ENCODE measurements at places on chromosomes 11 and 22.
A peak's percentile ranks its signal among the peaks of the same experiment; 100 is the strongest.

GRCh38 chr11:62461740-62462507 is 43.1 kb downstream of the SCGB1A1 start:
- no peak for DNase-seq

GRCh38 chr11:27723687-27724086 is 23.4 kb upstream of the BDNF start:
- no peak for DNase-seq

DNA sequence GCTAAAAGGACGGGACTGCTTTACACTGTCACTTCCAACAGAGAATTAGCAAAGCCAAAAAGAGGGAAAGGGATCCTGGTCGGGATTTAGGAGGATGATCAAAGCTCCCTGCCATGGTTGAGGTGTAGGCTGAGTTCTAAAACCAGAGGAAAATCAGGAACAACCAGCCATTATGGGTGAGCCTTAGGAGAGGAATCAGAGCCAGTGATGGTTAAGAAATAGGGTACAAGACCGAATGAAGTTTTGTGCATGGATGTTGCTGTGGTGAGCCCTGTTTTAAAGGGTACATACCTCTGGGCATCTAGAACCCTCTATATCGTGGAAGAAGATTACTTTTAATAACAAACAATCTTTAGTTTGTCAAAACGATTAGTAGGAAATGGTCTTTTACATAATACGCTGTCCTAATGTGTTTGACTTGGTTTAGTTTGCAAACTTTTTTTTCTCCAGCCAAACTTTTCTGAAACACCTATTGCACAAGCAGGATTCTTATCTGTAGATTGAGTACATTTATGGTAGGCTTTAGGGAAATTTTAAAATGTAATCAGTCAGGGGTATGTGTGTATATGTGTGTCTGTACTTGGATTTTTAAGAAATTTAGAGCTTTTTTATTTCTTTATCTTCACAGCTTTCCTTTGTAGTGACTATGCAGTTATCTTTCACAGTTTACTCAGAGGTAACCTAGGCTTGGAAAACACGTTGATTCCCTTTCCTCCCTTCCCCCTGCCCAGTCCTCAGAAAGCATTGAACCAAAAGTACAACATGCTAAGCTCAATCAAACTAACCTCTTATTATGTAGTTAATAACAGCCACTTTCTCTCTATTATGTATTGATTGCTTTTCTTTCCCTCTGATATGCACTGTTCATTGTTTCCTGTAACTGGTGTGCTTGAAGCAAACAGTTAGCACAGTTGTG is 26.8 kb downstream of the TRIM44 start:
- DNase-seq, result no peak

GRCh38 chr22:17953147-17953546 is 71.2 kb downstream of the MICAL3 start:
- DNase-seq, result no peak

- no peak for DNase-seq
These were observed 6.2 kb downstream of the PICALM start for GRCh38 chr11:86062719-86063118.

DNA sequence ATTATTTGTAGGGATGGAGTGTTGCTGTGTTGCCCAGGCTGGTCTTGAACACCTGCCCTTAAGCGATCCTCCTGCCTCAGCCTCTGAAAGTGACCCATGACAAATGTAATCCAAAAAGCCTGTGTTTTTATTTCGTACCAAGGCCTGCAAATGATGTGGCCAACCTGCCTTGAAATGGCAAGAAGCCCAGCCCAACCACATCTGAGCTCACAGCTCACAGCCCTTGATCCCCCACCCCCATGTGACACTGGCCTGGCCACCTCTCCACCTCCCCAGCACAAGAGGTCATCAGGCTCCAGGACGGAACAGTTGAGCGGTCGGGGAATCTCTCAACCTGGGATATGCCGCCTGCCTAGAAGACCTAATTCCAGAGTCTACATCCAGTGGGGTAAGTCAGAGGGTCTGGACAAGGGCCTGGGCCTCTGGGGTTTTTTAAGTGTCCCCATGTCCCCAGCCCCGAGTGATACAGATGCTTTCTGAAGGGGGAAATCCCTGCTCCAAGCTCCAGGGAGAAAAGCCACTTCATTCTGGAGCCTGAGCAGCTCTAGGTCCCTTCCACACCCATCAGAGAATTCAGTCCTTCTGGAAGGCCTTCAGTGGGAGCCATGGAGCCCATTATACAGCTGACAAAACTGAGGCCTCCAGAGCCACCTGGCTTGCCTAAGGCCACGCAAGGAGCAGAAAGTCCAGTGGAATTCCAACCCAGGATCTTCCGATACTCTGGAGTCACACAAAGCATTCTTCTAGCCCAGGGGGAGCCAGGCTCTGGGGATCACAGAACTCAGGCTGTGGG is 70.7 kb downstream of the MN1 start:
- DNase-seq, result no peak

- DNase-seq, result no peak
These were observed 29.8 kb downstream of the MTMR3 start for GRCh38 chr22:29912605-29913398.

DNA sequence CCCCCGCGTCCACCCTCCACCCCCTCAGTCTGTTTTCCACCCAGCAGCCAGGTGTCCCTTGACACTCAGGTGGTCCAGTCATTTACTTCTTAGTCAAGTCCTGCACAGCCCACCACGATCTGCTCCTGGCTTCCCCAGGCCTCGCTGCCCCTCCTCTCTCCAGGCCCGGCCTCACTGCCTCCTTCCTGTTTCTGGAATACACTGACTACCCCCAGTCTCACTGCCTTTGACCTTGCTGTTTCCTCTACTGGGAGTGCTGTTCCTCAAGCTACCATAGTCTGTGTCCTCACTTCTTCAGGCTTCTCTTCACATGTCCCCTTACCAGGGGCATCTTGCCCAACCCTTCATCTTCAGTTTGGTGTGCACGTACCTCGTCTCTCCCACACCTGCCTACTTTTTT is 7.4 kb downstream of the MCM5 start:
- DNase-seq, result no peak

- no peak for DNase-seq
These were observed 41.7 kb downstream of the THAP12 start for GRCh38 chr11:76339221-76339620.

DNA sequence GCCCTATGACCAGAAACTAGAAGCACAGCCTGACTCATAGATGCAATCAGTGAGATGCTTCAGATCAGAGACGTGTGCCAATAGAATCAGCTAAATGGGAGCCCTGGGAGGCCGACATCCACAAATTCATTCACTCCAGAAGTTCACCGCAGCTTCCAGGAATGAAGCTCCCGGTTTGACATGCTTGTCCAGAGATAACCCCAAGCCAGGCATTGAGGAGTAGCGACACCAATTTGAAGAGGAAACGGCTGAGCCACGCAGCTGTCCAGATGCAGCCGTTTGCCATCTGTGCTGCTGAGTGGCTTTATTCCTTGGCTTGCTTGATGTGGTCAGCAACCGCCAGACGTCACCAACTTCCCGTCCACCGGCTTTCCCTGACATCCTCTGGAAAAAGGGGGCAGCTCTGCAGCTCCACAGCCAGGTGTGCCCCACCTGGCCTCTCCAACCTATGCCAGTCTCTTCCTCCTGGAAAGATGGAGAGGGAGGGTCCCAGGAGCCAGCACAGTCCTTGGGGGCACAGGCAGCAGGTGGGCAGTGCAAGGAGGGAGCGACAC is 123.9 kb upstream of the OPCML start:
- no peak for DNase-seq

- DNase-seq, result no peak
These were observed 46.1 kb downstream of the RRAS2 start for GRCh38 chr11:14312736-14313438.

DNA sequence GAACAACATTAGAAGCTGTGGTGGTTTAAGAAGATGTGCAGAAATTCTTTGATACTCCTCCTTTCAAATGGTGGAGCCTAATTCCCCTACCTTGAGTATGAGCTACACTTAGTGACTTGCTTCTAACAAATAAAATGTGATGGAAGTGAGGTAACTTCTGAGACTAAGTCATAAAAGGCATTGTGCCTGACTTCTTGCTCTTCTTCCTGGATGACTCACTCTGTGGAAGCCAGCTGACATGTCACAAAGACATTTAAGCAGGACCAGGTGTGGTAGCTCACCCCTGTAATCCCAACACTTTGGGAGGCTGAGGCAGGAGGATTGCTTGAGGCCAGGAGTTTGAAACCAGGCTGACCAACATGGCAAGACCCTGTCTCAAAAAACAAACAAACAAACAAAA is 3.9 kb upstream of the PLA2G3 start:
- no peak for DNase-seq

DNA sequence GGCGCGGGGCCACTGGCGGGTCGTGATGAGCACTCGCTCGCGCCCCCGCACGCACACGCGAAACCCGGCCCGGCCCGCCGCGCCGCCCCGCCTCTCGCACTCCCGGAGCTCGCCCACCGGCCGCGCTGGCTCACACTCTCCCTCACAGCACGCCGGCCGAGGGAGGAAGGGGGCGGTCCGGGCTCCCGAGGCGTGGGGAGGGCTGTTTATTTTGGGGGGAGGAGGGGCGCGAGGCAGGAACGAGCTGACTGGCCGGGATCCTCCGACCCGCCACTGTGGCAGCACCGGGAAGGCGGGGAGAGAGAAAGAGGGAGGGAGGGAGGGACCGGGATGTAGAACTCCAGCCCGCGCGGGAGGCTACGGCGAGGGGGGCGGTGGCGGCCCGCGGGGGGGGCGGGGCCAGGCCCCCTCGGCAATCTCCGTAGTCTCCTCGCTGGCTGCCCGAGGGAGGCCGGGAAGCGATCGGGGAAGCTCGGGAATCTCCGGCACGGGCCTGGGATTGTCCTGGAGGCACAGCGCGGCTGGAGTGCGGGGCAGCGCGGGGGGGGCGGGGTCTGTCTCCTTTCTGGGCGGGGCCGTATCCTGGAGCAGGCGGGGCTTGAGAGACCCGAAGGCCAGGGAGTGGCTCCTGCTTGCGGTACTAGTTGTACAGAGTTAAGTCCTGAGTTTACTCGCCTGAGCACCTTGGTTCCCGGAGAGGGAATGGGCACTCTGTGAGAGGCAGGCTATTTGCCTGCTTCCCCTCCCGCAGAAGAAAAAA is at the start of gene RBFOX2:
Gene RBFOX2 (minus strand): TSS at position 179 of the 760 bp plus-strand sequence. CDS start 399 bp downstream, outside the sequence.
- peak; percentile 72 for DNase-seq

- DNase-seq, result no peak
These were observed 185.5 kb downstream of the SWAP70 start for GRCh38 chr11:9849389-9849788.

- DNase-seq, result no peak
These were observed 674.7 kb downstream of the TBC1D22A start for GRCh38 chr22:47437110-47437509.

- DNase-seq, result no peak
These were observed 990.9 kb downstream of the BRD1 start for GRCh38 chr22:48836673-48837340.

DNA sequence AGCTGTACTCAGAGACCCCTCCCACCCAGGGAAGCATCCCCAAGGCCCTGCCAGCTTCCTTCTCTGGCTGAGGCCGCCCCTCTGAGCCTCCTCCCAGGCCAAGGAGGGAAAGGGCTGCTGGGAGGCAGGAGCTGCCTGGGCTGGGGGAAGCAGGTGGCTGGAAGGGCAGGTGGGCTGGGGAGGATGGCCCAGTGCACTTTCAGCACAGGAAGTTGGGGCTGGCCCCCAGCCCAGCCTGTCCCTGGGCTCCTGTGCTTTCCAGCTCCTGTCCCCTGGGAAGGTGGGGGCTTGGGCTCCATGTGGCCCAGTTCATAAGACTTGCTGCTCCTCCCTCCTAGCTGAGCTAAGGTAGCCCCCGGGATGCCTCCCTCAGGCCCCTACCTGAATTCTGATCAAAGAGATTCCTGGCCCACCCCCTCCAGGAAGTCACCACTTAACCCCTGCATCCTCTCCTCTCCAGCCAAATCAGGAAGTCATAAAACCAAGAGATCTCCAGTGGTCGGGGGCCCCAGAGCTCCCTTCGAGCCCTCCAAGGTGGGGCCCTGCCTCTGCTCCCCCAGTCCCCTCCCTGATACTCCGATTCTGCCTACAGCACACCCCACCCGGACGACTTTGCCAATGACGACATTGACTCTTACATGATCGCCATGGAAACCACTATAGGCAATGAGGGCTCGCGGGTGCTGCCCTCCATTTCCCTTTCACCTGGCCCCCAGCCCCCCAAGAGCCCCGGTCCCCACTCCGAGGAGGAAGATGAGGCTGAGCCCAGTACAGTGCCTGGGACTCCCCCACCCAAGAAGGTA is 4.9 kb downstream of the PPP1CA start:
- no peak for DNase-seq

DNA sequence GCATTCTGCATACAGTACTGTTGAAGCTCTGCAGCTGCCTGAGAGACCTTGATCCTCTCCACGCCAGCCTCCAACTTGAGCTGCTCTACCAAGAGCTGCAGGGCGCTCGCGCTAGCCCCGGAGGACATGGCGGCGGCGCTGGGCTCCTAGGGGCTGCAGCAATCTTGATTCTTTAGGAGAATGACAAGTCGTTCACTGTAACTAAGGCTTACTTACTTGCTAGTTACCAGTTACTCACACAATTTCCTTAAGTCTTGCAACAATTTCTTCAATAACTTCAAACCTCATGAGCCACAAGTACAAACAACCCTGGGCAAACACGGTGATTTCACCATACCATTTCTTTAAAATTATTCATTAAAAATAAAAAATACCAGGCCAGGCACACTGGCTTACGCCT is 21.9 kb downstream of the SBF2 start:
- DNase-seq, result no peak

DNA sequence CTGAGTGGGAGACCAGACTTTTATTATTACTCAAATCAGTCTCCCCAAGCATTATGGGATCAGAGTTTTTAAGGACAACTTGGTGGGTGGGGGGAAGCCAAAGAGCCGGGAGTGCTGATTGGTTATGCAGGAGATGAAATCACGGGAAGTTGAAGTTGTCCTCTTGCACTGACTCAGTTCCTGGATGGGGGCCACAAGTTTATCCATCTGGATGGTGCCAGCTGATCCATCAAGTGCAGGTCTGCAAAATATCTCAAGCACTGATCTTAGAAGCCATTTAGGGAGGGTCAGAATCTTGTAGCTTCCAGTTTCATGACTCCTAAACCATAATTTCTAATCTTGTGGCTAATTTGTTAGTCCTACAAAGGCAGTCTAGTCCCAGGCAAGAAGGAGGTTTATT is 53.5 kb upstream of the LMO1 start:
- DNase-seq, result no peak

GRCh38 chr22:17700778-17701177 is 62.2 kb downstream of the BCL2L13 start:
- no peak for DNase-seq
